Suppressor macrophage (primary cell): ENCODE measurements at places on chromosomes 12 and 14.

DNA sequence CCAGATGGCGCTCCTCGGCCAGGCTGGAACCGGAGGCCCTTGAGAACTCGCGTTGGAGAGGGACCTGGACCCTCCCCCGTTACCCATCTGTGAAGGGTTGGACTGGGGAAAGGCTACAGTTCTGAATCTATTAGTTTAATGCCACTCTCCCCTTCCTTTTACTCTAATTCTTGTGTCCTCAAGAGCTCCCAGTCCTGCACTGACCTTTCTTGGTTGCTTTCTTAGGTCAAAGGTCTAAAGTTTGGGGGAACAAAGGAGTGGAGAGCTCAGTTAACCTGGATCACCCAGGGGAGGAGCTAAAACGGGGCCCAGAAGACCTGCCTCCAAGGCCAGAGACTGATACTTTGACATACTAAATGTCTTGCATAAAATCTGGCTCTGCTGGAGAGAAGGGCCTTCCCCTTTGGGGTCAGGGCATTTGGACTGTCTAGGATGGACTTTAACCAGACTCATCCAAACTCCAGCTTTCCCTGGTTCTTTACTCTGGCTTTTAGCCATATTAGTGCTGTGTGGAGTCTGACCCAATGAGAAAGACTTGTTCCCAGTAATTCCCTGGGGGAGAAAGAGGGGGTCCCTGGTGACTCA is 923 bp upstream of the MLF2 start:
- peak; percentile 52 for DNase-seq

DNA sequence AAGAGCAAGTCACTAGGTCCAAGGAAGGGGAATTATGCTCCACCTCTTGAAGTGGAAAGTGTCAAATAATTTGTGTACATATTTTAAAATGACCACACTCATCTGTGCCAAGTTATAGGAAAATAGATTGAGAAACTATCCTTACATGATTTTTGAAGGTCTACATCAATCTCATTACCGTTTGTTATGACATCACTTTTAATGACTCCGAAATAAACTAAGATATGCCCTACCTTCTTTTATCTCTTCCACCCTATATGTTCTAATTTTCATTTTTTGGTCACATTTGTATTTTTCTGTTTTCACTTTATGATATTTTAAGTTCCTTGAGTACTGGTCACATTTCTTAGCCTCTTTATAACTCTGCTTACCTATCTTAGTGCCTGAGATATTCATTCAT is 3.3 kb upstream of the PSMC6 start:
- no peak for DNase-seq

GRCh38 chr14:58072288-58073071 is 79.5 kb downstream of the ARMH4 start:
- DNase-seq = peak; percentile 68

DNA sequence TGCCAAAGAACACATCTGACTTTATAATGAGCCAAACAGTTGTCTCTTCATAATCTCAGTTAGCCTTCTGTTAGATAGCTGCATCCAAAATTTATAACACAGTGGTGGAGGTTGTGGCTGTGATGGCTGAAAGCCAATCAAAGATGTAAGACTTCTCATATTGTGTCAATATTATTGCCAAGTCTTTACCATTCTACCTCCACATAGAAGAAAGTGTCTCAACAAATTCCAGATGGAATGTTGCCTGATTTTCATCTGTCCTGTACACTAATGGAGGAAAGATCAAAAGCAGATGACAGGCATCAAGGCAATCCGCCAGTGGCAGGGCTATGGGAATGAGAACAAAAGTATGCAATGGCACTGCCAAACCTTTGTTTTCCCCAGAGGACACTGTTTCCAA is 813.1 kb upstream of the NOVA1 start:
- no peak for DNase-seq

DNA sequence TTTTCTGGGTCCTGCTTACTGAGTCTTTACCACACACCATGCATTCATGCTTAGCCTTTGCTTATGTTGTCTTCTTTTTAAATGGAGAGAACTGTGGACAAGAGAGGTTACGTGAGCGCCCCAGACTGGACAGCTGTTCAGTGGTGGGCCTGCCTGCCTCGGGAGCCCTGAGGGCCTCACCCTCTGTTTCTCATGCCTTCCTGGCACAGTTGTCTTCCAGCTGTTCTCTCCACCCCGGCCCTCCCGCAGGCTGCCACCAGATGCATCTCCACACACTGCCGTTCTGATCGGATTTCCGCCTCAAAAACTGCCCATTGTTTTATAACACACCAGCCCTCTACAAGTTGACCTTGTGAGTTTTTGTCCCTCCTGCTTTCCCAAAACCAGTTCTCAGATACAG is 100.8 kb downstream of the SAMD4A start:
- DNase-seq = no peak

DNA sequence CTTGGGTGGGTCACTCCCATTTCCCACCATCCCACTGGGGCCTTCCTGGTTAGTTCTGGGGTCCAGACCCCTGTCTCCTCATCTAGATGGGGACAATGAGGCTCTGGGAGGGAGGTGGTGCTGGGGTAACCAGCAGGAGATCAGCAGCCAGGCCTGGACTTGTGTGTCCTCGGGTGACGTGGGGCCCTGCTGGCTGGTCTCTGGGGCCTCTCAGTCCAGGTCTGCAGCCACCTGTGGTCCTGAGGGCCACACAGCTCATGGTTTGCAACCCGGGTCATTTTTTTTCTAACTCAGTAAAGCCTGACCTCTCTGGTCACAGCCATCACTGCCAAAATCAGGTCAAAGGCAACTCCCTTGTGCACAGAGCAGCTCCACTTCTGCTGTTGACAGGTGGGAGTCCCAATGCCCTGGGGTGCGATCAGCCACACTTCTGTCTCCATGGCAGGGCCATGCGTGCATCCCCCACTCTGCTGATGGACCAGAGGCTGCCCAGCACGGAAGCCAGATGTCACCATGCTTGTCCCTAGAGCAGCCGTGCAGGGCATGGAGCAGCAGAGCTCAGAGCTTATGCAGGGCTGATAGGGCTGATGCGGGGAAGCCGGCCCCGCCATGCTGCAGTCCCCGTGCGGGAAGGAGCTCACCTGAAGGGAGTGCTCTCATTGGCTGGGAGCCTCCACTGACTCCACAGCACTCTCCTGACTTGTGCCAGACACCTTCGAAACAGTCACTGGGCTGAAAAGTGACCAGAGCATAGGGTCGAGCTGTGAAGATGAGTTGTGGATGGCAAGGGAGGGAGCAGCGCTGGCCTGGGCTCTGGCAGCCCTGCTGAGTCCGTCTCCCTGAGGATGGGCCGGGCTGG is 250.9 kb downstream of the ADGRD1 start:
- DNase-seq = no peak

DNA sequence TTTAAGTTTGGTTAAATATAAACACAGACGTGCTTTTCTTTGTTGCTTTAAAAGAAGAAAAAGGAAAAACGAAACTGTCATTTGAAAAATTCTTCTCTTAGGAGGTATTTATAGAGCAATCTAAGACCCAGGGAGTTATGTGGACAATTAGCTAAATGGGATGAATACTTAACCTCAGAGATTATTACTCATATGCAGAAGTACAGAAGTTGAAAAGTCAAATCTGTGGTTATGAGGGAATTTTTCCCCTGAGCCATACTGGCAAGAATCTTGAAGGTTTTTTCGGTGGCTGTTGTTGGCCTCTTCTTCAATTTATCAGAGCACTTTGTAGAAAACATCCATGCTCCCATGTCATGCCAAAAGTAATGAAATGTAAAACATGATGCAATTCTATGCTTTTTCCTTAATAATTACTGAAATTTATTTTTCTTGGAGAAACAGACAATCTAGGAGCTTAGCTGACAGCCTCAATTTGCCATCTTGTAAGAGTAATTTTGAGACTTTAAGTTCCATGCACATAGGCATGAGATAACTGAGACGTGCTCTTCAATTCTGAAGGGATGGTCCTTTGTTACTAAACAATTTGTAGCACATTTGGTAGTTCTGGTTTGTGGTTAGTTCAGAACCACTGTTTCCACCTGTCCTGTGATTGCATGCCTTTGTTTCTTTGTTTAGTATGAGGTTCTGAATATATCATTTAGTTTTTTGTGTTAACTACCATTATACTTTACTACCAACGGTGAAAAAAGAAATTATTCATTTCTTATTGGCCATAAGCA is 126.6 kb downstream of the BCAT1 start:
- no peak for DNase-seq

- DNase-seq = peak; percentile 27
Measured at GRCh38 chr12:75738486-75738885, 227.1 kb upstream of the KRR1 start.

DNA sequence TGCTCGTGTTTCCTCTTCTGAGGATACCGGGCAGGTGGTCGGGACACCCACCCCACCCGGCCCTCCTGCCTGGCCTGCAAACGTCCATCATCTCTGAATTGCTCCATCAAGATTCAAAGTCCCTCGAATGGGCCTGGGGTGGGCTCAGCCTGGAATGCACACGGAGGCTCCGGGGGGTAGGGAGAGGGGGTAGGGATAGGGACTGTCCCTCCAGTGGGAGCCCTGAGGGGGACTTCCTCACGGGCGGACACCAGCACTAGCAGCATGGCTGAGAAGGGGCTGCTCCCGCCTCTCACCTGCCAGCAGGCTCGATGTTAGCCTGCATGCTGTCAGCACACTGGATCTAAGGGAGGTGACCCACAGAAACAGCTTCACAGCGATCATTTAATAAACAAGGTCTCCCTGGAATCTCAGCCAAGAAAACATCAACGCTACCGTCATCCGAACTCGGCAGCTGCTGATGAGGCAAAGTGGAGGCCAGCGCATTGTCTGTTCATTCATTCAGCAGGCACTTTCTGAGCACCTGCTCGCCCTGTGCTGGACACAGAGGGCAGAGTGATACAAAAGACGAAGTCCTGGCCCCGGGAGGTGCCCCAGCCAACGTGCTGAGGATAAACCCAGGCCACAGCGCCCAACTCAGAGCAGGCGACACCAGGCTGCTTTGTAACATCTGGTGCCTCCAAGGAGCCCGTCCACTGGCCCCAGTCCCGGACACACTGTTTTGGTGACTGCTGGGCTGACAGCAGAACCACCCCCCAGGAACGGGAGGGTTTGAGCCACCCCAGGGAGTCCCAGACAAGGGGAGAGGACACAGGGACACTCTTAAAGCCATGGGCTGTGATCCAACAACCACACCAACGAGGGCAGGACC is 6.3 kb downstream of the TMEM179 start:
- no peak for DNase-seq

DNA sequence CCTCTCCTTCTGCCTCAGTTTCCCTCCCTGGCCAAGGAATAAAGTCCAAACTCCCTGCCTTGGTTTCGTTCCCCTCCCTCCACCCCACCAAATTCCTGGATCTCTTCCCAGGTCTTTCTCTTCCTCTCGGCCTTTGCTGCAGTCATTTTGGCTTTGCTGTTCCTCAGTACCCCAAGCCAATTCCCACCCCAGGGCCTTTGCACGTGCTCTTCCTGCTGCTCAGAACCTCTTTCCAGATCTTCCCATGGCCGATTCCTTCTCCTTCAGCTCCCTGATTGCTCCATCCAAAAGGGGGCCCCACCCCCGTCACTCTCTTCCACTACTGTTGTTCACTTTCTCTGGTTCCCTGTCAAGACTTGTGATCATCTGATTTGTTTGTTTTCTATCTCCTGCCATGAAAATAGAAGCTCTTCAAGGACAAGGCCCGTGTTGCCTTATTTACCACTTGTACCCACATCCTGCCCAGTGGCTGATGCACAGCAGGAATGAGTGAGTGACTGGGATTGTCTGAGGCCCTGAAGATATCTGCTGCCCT is 3.1 kb downstream of the HNF1A start:
- no peak for DNase-seq

DNA sequence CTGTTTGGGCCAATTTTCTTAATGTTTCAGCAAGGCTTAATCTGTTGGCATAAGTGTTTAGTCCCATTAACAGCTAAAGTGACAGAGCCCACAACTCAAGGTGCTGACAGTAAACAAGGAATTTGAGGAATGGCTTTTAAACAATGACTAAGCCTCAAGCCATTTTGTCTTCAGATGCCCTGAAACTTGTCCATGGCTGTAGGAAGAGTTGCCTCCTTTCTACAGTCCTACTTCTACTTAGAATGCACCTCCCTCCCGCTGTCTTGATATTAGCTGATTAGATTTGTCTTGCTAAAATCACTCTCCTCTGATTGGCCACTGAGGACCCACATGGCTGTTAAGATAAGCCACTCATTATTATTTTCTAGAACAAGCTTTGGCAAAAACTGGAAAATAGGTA is 188.4 kb upstream of the OTX2 start:
- no peak for DNase-seq

GRCh38 chr14:73743431-73743931 is 29.3 kb upstream of the PNMA1 start:
- DNase-seq = peak; percentile 88

DNA sequence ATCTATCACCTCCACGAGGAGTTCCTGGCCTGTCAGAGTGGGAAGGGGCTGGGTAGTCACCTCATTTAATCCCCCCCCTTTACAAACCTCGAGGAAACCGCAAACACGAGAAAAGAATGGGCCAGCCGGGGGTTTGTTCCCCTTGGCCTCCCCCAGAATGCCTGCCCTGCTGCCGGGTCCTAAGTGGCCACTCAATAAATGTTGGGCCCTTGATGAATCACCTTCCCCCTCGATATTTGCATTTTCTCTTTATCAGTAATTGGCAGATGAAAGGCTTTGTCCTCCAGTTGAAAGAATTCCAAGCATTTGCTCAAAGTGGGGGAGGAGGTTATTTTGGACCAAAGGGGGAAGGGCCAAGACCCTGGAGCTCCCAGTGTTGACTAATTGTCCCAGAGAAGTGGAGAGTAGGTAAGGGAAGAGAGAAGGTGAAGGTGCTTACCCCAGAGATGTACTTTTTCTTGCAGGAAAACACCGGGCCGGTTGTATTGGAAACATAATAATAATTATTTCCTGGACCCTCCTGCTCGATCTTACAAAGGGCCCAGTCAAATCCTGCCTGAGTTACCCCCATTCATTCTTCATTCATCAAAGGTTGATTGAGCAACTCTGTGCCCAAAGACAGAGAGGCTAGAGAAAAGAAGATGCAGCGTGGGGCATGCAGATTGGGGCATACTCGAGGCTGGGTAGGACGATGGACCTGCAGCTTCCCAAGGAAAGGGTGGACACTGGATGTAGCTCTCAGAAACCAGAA is 1.9 kb upstream of the KDM2B start:
- DNase-seq = no peak

DNA sequence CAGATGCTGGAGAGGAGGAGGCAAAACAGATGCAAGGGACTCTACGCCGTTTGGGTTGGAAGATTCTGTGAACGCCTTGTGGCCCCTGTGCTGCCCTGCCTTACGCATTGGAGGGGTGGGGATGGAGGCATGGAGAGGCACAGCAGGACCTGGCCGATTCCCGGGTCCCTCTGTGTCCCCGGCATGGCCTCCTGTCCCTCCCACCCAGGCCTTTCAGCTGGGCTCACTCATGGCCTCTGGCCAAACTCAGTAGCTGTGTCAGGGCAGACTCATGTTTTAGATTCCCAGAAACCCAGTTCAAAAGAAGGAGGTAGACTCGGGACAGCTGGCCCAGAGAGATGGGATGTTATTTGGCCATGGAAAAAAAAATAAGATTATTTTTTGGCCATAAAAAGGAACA is 40.1 kb downstream of the TESC start:
- no peak for DNase-seq

DNA sequence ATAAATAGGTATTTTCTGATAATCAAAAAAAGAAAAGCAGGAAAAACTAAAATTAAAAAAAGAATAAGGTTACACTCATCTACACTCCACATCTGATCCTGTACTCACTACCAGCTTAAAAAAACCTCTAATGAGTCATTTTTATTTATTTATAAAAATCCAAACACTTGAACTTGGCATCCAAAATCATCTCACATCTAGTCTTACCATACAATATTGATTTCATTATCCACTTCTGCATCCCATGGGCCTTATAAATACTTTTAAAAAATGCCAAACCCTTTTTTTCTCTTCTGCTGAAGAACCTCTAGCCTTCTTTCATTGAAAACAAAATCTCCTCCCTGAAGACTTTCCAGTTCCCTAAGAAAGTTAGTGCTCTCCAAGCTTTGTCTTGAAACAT is 109.7 kb downstream of the TMTC3 start:
- DNase-seq = no peak
